ENCODE measurements at places on chromosomes 2 and 18. TPM values are rescaled to one million over a fixed set of nuclear protein-coding genes. Genes with fewer than 3 reads are reported as not detected.

TFPI gene
- total RNA-seq: 74.7 TPM

SCTR gene
- not detected for total RNA-seq

SLC9A4 gene
- total RNA-seq: 0.04 TPM

GRCh38 chr2:197265036-197265435 lies 45.5 kb downstream of the ANKRD44 start:
- H3K27ac ChIP-seq: no peak overlapping the region
- no peak overlapping the region for H3K4me3 ChIP-seq
- no peaks in the 10 kb centered on the region for H3K36me3 ChIP-seq
- H3K4me1 ChIP-seq: no peaks in the 10 kb centered on the region
- H3K27me3 ChIP-seq: peaks cover 11% of the 10 kb centered on the region
- DNase-seq: no peak

DNA sequence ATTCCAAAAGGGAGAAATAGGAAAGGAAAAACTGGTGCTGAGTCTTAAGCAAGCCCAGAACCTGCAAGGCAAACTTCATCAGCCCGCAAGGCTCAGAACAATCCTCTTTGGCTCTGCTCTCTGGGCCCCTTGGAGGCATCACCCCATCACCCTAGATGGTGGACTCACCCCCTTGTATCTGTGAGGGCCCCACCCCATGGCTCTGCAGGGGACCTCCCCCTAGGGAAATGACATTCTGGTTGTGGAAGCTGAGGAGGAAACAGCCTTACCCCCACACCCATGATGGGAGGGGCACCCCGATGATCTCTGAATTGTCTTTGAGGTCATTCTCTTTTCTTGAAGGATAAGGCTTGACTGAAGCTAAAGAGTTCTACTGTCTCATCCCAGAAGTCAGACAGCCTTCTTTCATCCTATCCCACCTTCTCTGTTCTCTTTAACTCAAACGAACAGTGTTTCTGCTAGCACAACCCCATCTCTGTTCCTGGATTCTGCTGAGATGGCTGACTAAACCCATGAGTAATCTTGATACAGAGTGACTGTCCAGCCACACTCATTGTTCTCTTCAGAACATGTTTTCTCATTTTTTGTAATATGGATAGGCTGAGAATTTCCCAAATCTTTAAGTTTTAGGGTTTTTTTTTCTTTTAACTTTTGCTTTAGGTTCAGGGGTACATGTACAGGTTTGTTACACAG lies 492.1 kb upstream of the MYT1L start:
- DNase-seq: no peak
- H3K36me3 ChIP-seq: no peaks in the 10 kb centered on the region
- no peak overlapping the region for H3K4me3 ChIP-seq
- H3K4me1 ChIP-seq: no peaks in the 10 kb centered on the region
- peaks cover 32% of the 10 kb centered on the region for H3K27me3 ChIP-seq

GRCh38 chr2:49241501-49241900 lies 87.2 kb upstream of the FSHR start:
- H3K27ac ChIP-seq: no peak overlapping the region
- no peaks in the 10 kb centered on the region for H3K27me3 ChIP-seq
- no peak overlapping the region for H3K4me3 ChIP-seq
- H3K36me3 ChIP-seq: no peaks in the 10 kb centered on the region
- no peak for DNase-seq

DNA sequence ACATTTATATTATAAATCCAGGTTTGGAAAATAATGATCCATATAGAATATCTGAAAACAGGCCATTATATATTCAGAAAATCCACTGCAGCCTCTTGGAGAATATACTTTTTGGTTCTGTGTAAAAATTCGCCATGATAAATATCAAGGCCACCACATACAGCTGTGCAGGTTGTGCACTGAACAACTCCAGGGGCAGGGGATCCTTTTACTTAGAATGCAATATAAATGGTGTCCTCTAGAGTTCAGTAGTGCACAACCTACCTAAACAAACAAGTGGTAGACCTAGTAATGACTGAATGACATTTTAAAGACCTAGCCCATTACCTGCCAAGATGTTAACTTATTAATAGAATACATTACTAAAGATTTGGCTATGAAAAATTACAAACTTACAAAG lies 22.4 kb downstream of the MOGAT1 start:
- no peak for DNase-seq
- H3K4me3 ChIP-seq: no peak overlapping the region
- H3K36me3 ChIP-seq: no peaks in the 10 kb centered on the region
- no peaks in the 10 kb centered on the region for H3K27me3 ChIP-seq
- H3K4me1 ChIP-seq: peaks cover 4% of the 10 kb centered on the region

GRCh38 chr18:4016391-4017049 lies 438.6 kb downstream of the DLGAP1 start:
- H3K4me1 ChIP-seq: no peaks in the 10 kb centered on the region
- no peak for DNase-seq
- H3K27me3 ChIP-seq: no peaks in the 10 kb centered on the region
- H3K4me3 ChIP-seq: no peak overlapping the region

DNA sequence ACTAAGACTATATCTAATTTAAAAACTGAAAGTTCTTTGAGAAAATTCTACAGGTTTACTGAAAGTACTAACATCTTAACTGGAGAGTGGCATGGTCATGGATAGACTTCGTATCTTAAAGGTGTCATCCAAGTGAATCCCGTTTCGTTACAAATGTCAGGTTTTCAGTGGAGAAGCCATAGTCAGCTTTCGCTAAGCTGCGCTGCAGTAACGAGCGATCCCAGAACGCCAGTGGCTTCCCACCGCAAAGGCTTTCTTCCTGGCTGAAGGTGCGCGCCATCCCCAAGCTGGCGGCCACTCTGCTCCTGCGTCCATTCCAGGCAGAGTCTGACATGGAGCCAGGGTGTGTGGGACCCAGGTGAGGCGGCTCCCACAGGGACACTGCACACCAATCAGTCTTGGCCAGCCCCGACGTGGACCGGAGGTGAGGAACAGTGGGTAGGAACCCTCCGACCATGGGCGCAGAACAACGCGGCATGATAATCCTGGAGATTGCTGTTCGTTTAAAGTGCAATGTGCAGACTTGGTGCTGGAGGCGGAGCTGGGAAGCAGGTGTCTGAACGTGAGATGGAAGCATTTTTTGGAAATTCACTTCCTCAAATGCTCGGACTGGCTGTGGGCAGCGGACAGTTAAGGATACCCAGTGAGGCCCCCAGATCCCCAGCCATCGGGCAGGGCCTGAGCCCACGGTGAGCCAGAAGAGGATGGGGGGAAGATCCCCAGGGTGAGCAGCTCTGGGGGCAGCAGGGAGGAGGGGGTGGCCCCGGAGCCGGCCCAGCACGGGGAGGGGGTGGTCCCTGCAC lies 27.8 kb upstream of the KCNG2 start:
- no peak for DNase-seq
- no peak overlapping the region for H3K4me3 ChIP-seq
- no peak overlapping the region for H3K27ac ChIP-seq
- no peaks in the 10 kb centered on the region for H3K36me3 ChIP-seq

GRCh38 chr2:2171624-2172023 lies 159.5 kb downstream of the MYT1L start:
- H3K4me1 ChIP-seq: no peaks in the 10 kb centered on the region
- no peak overlapping the region for H3K27ac ChIP-seq
- no peaks in the 10 kb centered on the region for H3K27me3 ChIP-seq

DNA sequence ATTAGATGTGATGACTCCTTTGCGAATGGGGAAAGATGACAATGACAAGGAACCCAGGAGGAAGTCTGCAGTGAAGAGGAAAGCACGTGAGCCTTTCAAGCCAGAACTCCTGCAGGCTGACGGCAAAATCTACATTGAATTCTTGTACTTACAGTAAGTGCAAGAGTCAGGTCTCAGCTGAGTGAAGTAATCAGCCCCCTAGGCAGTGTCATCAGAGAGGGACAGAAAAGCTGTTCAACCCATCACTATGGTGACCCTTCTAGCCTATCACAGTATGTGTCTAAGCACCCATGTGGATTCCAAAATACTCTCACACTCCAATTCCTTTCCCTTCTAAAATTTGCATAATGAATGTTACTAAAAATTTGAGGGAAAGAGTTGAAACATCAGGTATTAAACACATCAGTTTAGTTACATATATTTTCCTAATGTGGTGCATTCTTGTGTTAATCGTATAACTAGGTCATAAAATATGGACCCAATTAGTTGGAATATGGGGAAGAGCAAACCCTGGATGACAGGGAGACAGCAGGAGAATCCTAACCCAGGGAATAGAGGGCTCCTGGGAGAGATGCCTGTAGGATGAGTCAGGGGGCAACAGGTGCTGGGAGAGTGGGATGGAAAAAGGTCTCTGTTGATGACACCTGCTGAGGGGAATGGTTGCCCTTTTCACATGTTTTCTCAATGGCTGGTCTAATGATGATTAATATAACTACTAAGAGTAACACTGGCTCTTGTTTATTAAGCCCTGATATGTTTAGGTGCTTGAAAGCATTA lies 39.5 kb downstream of the VWC2L start:
- no peaks in the 10 kb centered on the region for H3K4me1 ChIP-seq
- DNase-seq: no peak
- H3K4me3 ChIP-seq: no peak overlapping the region
- H3K36me3 ChIP-seq: no peaks in the 10 kb centered on the region
- no peaks in the 10 kb centered on the region for H3K27me3 ChIP-seq
- H3K27ac ChIP-seq: no peak overlapping the region

DNA sequence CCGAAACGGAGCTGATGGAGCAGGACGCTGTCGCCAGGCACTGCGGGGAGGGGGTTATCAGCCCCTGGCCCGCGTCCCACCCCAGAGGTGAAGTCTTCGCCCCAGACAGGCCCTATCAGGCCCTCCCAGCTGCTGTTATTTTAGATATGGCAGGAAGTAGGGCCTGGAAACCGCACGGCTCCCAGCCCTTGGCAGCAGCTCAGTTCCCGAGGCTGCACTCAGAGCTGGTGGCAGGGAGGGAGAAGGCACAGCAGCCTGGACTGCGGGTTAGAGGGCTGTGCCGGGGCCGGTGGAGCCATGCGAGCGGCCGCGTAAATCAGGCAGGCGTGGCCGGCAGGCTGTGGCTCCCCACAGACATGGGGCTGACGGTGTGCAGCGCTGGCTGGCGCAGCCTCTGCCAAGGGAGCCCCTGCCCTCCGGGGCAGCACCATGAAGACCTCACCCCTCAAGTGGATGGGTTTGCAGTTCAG lies 111.4 kb downstream of the NFATC1 start:
- peaks cover 52% of the 10 kb centered on the region for H3K4me1 ChIP-seq
- H3K27ac ChIP-seq: peak overlapping the region; percentile 79
- peak; percentile 71 for DNase-seq
- no peaks in the 10 kb centered on the region for H3K27me3 ChIP-seq

DNA sequence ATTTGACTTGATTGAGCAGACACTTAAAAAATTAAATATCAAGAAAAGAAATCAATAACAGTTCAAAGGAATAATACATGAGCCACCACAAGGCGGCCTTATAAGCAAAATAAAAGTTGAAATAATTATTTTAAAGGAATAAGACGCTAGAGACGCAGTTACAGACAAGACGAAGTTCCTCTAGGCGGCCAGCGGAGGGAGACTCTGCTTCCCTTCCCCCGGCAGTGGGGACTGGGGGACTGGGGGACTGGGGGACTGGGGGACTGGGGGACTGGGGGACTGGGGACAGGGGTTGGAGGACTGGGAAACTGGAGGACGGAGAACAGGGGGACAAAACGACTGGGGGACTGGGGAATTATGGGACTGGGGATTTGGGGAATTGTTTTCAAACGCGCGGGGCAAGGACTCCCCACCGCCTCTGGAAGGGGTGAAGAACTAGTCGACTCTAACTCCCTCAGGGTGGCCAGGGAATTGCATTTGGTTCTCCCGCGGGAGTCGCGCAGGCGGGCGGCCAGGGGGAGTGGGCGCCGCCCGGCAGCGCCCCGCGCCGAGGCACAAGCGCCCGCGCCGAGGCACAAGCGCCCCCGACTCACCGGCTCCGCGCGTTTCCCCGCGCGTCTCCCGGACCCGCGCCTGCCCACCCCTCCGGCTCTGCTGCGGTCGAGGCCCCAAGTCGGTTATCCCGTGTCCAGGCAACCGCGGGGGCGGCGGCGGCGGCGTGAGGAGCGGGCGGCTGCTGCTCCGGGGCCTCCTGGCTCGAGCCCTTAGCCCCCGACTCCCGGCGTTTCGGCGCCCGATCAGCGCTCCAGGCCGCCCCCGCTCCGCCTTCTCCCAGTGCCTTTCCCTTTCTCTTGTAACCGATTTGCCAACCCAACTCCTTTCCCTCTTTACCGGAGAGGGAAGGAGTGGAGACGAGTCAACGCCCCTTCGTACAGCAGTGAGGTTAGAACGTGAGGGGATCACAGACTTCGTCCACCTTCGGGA lies at the start of gene CCDC178:
TSS of gene CCDC178 (minus strand) at position 662 of the 984 bp plus-strand sequence. CDS start 28,633 bp downstream, outside the sequence.
- H3K27me3 ChIP-seq: no peaks in the 10 kb centered on the region
- H3K4me1 ChIP-seq: no peaks in the 10 kb centered on the region
- peak within 1 kb of the TSS; percentile 31 for H3K4me3 ChIP-seq
- peak; percentile 56 for DNase-seq
- no peaks in the 10 kb centered on the region for H3K36me3 ChIP-seq

DNA sequence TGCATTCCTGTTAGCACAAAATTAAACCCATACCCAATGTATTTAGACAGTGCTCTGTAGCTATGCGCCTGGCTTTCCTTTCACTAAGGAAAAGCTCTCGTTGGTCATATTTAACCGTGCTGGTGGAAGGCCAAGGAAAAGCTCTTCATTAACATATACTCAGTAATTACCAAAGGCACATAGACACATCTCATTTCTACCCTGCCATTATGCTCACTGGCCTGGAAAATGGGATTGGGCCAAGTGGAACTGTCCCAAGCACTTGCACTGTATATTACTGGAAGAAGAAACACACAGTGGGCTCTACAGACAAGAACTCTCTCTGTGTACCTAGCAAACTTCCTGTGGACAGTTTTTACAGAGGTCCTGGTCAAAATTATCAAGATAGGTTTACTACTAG lies 274.4 kb downstream of the ERBB4 start:
- no peaks in the 10 kb centered on the region for H3K4me1 ChIP-seq
- H3K4me3 ChIP-seq: no peak overlapping the region
- no peaks in the 10 kb centered on the region for H3K36me3 ChIP-seq
- no peak overlapping the region for H3K27ac ChIP-seq
- H3K27me3 ChIP-seq: no peaks in the 10 kb centered on the region

GRCh38 chr2:119252186-119253113 lies 28.8 kb downstream of the STEAP3 start:
- H3K4me3 ChIP-seq: no peak overlapping the region
- no peaks in the 10 kb centered on the region for H3K27me3 ChIP-seq
- H3K36me3 ChIP-seq: peaks cover 85% of the 10 kb centered on the region
- no peak overlapping the region for H3K27ac ChIP-seq
- DNase-seq: no peak
- H3K4me1 ChIP-seq: no peaks in the 10 kb centered on the region
